ENCODE measurements at places on chromosomes 4 and X.

DNA sequence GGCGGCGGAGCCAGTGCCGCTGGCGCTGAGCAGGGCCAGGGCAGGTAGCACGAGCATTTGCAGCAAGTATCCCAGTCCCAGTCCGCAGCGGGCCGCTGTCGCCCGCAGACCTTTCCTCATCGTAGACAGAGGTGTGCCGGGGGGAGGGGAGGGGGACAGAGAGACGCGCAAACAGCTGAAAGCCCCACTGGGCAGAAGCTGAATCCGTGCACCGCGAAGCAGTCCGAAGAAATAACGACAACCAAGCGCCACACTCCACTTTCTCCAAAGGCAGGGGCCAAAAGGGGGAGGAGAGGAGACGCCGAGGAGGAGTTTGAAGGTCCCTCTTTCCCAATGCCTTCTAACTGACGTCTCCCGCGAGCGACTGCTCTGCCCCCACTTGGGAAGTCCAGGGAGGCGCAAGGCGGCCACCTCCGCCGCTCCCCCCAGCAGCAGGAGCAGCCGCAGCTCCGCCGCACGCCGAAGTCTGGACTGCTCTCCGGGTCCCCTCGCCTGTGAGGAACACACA, at the start of gene UNC5C:
UNC5C (minus strand) TSS at position 236 of the 508 bp plus-strand sequence.
- no peak for DNase-seq

- DNase-seq = no peak
Measured at GRCh38 chrX:28590396-28590795, 3.1 kb downstream of the IL1RAPL1 start.

DNA sequence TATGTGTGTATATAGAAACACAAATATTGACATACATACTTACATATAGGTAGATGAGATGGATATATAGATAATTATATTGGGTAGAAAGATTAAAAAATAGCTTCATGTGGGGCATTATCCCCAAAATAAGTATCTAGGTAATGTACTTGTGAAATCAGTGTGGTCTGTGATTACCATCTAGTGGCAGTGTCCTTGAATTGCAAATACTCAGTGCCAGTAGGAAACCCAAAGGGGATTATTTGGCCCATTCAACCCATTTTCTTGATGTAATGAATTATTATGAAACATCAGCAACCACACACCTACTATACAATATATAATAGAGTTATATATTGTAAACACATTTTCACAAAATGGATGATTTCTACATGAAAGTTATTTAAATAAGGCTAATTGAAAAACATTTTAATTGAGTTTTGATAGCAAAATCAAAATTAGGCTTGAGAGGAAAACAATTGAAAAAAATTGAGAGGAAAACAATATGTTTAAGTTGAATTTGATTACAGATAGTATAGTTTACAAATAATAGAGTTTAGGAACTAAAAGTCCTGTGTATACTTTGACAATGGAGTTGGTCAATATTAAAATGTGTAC, 389.4 kb downstream of the GALNTL6 start:
- DNase-seq = peak; percentile 30

DNA sequence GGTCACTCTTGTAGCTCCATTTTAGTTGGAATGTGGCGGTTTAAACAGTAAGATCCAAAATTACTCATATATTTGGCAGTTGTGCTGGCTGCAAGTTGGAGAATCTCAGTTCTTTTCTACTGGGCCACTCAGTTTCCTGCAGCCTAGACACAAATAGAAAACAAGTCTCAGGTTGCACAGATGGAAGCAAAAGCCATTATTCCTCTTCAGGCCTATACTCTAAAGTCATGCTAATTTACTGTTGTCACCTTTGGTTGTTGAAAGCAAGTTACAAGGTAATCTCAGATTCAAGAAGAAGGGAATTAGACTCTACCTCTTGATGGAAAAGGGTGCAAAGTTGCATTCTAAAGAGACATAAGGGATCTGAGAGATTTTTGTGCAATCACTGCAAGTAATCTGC, 345.4 kb downstream of the ADAM29 start:
- no peak for DNase-seq

GRCh38 chrX:68666580-68666979, 19.1 kb downstream of the STARD8 start:
- DNase-seq = no peak

GRCh38 chr4:76690906-76691275, 207.1 kb downstream of the SOWAHB start:
- DNase-seq = no peak

DNA sequence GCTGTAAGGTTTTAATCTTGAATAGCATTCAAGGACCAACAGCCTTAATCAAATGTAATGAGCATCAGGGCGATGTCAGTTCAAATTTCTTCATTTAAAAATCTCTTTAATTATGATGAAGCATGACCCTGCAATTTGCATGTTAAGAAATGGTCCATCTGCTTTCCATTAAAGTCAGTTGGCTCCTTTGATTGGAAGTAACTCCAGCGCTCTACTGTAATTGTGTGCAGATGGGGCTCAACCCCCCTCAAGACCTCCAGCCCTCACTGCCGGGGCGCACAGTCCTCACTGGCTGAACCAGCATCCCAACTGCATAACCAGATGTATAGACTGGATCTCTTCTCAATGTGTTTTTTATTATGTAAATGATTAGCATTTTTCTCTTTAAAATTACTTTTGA, 126.9 kb downstream of the VCX3B start:
- no peak for DNase-seq

DNA sequence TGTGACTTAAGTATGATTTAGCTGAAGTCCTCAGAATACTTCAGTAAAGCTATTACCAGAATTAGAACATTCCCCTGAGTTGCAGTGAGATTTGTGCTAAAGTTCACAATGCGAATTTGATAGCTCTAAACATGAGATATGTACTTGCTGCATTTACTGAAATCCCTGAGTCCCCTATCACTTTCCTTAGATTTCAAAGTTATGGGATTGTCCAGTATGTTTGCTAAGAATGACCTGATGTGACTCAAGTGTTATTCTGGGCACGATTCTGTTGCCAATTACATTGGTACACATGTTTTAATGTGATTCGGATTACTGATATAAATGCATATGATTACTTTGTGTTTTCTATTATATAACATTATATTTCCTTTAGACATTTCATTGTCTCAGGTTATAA, 91.3 kb upstream of the AMOT start:
- no peak for DNase-seq

GRCh38 chrX:119708936-119709335, 16.0 kb upstream of the SEPTIN6 start:
- no peak for DNase-seq

DNA sequence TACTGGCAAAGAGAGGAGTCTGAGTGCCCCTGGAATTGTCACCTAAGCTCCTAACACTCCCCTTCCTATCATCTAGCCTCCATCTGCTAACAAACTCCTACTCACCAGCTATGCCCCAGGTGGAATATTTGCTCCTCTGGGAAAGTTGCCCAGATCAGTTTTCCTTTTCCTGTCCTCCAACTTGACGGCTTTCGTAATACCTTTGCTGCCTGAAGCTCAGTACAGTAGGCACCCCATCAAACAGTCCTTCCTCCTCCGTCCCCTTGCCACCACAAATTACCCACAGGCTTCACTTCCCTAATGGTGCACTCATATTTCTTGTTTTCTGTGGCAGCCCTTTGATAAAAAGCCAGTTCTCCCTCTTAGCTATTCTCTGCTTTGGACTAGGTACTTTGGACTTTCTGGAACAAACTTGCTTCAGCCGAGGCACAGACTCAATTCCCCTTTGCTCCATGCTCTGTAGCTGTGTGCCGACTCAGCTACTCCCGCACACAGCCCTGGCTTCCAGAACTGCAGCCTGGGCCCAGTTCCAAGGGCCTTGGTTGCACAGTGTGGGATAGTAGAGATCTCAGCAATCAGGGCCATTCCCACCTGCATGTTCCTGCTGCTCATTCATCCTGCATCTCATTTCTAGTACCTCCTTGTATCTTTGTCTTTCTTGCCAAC, 605.1 kb downstream of the BCOR start:
- no peak for DNase-seq

DNA sequence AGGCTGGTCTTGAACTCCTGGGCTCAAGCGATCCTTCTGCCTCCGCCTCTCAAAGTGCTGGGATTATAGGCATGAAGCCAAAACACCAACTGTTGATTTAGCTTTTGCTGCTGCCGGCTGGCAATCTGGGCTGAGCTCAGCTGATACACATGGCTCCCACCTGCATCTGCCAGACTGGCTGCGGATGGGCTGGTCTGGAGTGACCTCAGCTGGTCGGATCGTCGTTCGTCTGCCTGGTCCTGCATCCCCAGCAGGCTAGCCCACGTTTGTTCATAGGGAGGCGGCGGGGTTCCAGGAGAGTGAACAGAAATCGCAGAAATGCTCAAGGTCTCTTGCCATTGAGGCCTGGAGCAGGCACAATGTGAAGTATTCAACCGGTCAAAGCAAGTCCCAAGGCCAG, 74.4 kb upstream of the DDX3X start:
- no peak for DNase-seq

DNA sequence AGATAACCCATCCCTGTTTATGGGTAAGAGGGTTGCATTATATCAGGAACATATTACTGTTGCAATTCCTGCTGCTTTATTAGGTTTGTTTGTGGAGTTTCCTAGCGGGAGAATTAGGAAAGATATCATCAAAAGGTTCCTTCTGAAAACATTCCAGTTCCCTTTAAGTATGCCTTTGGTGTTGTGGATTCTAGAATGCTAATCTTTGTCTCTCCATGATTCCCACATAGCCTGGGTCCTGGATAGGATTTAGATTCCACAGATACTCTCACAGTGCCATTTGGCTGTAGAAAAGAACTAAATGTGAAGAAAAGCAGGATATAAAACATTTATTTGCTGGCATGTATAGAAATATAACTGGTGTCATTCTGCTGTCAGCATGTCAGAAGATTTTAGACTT, 338.7 kb downstream of the PCDH18 start:
- DNase-seq = no peak

GRCh38 chr4:180637616-180638015, 1605.6 kb upstream of the TENM3 start:
- no peak for DNase-seq

GRCh38 chrX:133653358-133653757, 238.1 kb upstream of the GPC4 start:
- DNase-seq = no peak

DNA sequence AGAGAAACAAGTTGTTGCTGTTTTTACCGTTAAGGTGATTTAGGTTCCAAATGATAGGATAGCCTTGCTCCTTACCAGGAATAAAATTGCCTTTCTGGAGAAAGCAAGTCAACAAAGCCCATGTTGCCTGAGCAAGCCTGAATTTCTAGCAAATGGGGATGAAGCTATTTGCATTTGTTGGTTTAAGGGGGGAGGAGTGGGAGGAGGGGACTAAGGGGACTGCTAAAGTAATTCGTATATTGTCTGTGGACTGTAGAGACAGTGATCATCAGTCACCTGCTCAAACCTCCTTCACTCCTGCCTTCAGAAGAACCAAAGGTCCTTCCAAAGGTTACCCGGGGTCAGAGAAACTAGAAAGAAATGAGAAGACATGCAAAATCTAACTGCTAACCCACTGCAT, 65.8 kb downstream of the SCML2 start:
- DNase-seq = peak; percentile 4

DNA sequence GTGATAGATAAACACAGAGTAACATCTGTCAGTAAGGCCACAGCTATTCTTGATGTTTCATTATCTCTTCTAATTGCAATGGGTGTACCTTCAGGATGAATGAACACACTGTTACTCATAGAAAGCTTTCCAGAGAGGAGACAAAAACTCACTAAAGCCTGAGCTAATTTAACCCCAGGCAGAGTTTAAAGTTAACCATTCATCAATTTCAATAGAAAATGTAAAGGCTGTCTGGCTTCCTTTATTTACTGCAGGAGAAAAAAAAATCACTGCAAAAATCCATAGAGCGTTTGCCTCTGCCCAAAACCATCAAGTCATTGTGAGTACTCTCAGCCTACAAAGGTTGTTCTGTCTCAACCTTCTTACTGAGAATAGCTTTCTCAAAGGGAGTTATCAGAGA, 376.9 kb downstream of the PPP4R3C start:
- no peak for DNase-seq

- no peak for DNase-seq
Measured at GRCh38 chr4:3438847-3439180, 3.0 kb upstream of the HGFAC start.

DNA sequence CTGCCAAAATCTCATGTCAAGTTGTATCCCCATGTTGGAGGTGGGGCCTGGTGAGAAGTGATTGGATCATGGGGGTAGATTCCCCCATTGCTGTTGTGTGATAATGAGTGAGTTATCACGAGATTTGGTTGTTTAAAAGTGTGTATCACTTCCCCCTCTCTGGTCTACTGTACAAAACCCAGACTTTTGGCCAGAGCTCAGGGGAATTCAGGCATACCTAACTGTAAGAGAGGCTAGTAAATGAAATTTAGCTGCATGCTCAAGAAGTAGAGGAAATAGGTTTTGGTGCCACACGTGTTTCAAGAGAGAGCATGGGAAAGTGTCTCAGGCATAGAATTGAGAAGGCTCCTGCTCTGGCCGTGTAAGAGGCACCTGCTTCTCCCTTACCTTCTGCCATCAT, 190.5 kb upstream of the GALNTL6 start:
- no peak for DNase-seq

DNA sequence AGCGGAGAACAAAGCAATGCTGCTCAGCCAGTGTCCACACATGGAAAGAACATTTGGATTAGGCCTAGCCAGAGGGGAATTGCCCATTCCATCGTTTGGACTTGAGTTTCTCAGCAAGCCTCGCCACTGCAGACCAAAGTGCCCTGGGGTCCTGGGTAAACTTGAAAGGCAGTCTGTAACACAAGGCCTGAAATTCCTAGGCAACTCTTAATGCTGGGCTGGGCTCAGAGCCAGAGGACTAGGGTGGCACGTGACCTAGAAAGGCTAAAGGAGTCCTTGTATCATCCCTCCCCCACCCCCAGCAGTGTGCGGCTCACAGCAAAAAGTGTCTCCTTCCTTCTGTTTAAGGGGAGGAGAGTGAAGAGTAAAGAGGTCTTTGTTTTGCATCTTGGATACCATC, 210.4 kb upstream of the ARX start:
- no peak for DNase-seq

DNA sequence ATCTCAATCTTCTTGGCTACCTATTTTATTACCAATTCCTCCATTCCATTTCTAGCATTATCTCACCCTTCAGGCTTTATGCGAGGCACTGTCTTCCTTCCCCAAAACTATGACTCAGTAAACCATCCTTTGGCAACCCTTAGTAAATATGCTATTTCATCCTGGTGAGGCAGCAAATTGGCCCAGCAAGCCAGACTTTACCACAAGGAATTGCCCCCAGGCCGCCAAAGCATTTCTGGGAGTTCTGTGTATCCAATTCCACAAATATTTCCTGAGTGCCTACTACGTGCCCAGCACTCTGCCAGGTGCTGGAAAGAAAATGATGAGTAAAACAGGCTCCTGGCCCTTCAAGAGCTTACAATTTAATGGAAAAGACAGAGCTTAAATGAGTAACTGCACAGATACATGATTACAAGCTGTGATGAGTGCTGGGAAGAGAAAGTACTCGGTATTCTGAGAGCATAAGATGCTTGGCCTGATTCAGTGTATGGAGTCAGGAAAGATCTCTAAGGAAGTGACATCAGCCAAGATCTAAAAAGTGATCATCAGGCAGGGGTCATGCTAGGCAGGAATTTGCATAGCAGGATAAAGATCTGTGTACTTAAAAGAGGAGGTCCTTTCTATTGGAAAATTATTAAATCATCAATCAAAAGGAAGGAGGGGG, 193.8 kb downstream of the ADAMTS3 start:
- DNase-seq = no peak

Data from NCI-H510A treated with DMSO at 0.1 percent for 48 hours (cell line).